CD14-positive monocyte (primary cell): ENCODE measurements at places on chromosomes 7 and 10. TPM values are rescaled to one million over a fixed set of nuclear protein-coding genes. Genes with fewer than 3 reads are reported as not detected.

DNA sequence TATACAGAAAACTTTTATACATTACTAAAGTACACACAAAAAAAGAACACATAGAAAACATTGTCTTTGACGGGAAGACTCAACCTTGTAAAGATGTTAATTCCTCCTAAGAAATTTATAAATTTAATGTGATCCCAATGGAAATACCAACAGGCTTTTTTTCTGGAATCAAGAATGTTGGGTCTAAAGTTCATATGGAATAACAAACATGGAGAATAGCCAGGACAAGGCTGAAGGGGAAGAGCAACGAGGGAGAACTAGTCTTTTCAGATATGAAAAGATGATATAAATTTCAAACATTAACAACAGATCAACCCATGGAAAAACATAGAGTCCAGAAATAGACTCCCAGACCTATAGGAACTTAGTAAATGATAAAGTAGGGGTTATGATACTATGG lies 19.8 kb downstream of the HIPK2 start:
- DNase-seq = no peak

DNA sequence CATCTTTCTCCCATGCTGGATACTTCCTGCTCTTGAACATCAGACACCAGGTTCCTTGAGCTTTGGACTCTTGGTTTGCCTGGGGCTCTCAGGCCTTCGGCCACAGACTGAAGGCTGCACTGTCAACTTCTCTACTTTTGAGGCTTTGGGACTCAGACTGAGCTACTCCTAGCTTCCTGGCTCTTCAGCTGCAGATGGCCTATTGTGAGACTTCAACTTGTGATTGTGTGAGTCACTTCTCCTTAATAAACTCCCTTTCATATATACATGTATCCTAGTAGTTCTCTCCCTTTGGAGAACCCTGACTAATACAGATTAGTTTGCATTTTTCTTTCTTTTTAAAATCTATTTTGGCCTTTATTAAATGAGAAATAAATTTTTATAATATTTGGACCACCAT lies 276.2 kb upstream of the SEMA3C start:
- no peak for DNase-seq

GRCh38 chr7:54773472-54774399 lies 14.7 kb upstream of the SEC61G start:
- DNase-seq = peak; percentile 57

DNA sequence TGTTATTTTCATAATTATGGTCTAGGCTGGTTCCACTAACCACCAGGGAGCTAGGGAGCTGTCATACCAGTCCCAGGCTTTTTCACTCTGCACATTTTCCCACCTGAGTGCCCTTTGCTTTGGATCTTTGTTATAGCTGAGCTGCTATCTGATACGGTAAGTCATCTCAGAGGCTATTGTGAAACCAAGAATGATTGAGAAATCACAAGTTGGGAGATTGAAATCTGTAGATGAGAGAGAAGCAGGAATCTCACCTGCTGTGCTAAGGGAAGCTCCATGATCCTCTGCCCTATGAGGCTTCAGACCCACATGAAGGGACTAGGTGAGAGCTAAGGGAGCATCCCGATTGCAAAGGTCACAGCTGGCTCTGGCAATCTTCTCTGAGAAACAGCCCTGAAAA lies 307.8 kb downstream of the REEP3 start:
- DNase-seq = no peak

DNA sequence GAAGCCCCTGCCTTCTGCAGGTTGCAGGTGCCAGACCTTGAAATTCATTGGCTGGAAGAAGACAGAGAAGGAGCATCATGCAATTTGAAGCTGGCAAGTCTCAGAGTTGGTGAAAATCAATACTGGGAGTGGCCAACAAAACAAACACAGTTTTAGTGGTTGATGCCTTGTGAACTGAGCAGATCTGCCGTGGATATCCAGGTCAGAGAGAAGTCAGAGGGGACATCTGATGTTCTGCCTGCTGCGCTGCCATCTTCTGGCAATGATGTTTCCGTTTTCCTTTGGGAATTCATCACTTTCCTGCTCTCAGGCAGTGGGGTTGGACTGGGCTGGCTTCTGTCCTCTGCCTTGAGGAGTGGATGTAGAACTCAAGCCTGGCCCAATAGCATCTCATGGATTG lies 132.0 kb downstream of the RPS24 start:
- no peak for DNase-seq

DNA sequence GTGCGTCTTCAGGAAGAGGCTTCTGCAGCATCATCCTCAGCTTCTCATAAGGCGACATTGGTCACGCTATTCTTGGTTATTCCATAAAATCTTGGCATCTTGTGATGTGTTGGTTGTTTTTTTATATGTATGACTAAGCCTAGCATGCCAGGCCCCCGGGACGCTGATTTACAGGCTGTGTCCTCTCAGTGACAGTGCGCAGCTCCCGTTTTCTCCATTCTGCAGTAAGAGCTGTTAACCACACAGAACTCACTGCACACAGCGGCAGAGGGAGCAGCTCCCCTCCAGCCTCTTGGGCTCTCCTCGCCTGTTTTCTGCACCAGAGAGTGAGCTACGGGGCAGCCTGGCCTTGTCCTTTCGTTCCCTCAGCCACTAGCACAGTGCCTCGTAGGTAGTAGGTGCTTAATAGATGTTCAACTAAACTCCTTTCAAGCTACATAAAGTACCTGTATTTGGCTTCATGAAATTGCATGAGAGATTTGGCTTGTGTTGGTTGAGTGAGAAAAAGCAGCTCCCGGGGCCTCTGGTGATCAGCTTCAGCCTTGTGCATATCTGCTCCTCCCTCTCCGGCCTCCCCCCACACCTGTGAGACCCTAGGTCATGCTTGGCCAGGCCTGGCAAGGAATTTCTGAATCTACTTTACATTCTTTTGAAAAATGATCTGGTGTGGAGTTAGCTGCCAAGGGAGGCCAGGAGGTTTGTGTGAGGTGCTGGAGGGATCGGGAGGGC lies 116.2 kb downstream of the WDR37 start:
- no peak for DNase-seq

GRCh38 chr10:49230004-49230403 lies 41.8 kb upstream of the TMEM273 start:
- DNase-seq = no peak

- no peak for DNase-seq
Observed at GRCh38 chr10:72020914-72021809, 57.0 kb downstream of the CHST3 start.

GRCh38 chr10:133489816-133490588 lies 36.3 kb downstream of the SCART1 start:
- DNase-seq = no peak

- no peak for DNase-seq
Observed at GRCh38 chr7:139808427-139808826, 20.6 kb upstream of the TBXAS1 start.

DNA sequence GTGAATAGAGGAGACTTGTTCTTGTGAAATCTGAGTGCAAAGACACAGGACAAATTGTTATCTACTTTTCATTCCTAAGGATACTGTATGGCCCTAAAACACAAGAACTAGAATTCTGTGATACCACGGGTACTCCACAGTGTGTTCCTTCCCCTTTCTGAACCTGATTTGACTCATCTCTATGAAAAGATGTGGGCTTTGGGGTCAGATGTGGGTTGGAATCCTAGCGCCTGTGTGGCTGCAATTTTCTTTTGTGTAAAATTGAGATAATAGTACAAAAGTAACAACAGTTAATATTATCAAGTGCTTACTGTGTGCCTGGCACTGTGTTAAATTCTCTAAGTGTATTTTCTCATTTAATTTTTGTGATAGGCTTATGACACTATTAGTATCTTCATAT lies 8.1 kb downstream of the SRGN start:
- DNase-seq = peak; percentile 49

DNA sequence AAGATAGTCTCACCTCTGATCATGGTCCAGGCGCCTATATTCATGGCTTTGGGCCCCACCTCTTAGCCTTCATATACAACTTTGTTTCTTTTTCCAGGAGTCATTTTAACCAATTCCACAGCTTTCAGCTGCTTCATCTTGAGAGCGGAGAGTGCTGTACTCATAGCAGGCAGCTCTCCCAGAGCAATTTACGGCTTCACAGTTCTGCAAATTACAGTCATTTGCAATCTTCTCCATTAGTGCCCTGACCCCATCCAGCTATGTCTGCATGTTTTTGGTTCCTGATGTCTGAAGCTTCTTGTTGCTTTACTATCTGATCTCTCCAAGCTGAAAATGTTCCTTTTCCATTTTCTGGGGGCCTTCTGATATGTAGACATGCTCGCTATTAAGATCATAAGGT lies 18.0 kb upstream of the MEST start:
- DNase-seq = no peak

DNA sequence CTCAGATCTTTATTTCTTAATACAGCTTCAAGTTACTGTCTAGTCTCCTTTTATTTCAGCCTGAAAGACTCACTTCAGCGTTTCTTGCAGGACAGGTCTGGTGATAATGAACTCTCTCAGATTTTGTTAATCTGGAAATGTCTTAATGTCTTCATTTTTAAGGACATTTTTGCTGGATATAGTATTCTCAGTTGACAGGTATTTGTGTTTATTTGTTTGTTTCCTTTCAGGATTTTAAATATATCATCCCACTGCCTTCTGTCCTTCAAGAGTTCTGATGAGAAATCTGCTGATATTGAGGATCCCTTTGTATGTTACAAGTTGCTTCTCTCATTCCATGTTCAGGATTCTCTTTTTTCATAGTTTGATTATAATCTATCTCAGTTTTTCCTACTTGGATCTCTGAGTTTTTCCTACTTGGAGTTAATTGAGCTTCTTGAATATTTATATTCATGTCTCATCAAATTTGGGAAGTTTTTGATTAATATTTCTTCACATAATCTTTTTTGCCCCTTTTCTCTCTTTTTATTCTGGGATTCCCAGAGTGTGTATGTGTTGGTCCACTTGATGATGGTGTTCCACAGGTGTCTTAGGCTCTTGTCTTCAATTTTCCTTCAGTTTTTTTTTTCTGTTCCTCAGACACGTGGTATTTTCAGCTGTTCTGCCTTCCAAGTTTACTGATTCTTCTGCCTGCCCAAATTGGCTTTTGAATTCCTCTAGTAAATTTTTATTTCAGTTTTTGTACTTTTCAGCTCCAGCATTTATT lies 49.9 kb downstream of the PTEN start:
- no peak for DNase-seq

DNA sequence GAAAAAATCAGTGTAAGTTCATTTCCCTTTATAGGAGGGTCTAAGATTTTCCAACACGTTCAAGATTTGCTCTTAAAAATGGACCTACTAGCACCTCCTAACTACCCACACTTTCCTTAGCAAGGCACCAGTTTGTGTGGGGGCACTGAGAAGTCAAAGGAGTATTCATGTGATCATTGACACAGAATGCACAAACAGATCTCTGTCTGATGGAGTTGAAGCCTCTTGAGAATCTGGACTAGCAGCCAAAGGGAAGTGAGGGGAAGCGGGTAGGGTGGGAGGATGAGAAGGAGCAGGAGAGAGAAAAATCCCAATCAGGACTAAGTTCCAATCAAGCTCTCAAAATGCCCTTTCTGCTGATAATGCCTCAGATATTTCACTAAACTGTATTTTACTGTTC lies 4.1 kb downstream of the MMS19 start:
- DNase-seq = no peak

DNA sequence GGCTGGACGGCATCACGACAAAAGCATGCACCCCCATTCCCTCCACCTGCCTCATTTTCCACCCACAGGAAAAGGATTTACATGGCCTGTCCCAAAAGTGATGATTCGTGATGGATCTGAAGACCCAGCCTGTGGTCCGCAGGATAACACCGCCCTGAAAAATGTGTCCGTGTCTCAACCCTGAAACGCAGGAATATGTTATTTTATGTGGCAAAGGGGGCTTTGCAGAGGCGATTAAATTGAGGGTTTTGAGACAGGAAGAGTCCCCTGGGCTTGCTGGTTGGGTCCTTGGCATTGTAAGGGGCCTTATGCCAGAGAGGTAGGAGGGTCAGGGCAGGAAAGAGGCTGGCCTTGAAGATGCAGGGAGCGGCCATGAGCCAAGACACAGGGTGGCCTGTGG lies 80.2 kb upstream of the PPP2R2D start:
- no peak for DNase-seq

DNA sequence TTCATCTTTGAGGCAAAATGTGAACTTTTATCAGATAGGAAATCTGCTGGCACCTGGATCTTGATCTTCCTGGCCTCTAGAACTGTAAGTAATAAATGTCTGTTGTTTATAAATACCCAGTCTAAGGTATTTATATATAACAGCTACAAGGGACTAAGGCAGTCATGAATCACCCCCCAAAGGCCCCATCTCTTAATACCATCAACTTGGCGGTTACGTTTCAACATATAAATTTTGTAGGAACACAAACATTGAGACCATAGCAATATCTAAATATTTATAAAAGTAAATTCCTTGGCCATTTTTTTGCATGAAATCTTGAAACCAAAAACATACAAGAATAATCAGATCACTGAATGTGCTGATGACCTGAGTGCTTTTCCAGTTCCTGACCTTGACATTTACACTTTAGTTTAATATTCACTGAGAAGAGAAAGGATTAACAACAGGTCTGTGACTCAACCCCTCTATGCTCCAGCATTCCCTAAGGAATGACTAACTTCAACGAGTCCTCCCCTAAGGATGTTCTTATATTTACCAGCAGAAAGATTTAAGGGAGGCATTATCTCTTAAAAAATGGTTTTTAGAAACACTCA lies 1438.5 kb upstream of the CELF2 start:
- no peak for DNase-seq

DNA sequence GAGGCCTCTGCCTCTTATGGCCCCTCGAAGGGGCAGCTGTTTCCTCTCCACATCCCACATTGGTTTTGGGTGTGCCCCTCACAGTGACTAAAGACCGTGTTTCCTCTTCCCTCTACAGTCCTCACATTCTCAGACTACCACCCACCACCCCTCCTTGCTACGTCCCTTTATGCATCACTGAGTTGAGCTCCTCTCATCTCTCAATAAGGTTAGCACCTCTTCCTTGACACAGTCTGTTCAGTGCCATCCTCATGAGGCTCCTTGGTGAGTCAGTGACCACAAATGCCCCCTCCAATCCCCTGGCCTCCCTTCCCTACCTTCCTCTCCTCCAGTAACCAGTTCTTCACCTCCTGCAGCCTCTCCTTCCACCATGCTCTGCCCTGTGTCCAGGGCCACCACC lies 239.1 kb upstream of the MYO3A start:
- no peak for DNase-seq

GRCh38 chr10:56327118-56327517 lies 33.9 kb downstream of the ZWINT start:
- DNase-seq = no peak

GRCh38 chr7:100785878-100786277 lies 41.4 kb downstream of the EPHB4 start:
- DNase-seq = no peak

GRCh38 chr7:110733221-110733620 lies 357.7 kb upstream of the LRRN3 start:
- DNase-seq = no peak

- DNase-seq = no peak
Observed at GRCh38 chr10:104334965-104335650, 3.2 kb downstream of the ITPRIP start.

GRCh38 chr7:2573761-2574160 lies 15.0 kb downstream of the IQCE start:
- DNase-seq = no peak

Gene CYP2C9
- not detected in 2 replicates for polyA plus RNA-seq

Gene SYCE1
- 0.12 TPM in 1 of 2 replicates, not detected in the other for polyA plus RNA-seq

Gene CCL24
- not detected for polyA plus RNA-seq

Gene CPEB3
- polyA plus RNA-seq = 1.8 TPM

Gene EXOC4
- polyA plus RNA-seq = 12.7 and 22.3 TPM in 2 replicates

Gene SORCS1
- not detected for polyA plus RNA-seq

Gene NAT16
- polyA plus RNA-seq = not detected

Gene WIPF3
- polyA plus RNA-seq = not detected in 2 replicates

Gene CAMK2B
- polyA plus RNA-seq = not detected

Gene CASTOR2
- 0.29 TPM for polyA plus RNA-seq

Gene FBXO24
- 0.42 TPM for polyA plus RNA-seq

Gene SDK1
- 0.01 TPM in 1 of 2 replicates, not detected in the other for polyA plus RNA-seq
